ENCODE measurements at places on chromosomes 2 and 18.

- DNase-seq = no peak
These were observed 106.9 kb upstream of the ITGB6 start for GRCh38 chr2:160306985-160307384.

DNA sequence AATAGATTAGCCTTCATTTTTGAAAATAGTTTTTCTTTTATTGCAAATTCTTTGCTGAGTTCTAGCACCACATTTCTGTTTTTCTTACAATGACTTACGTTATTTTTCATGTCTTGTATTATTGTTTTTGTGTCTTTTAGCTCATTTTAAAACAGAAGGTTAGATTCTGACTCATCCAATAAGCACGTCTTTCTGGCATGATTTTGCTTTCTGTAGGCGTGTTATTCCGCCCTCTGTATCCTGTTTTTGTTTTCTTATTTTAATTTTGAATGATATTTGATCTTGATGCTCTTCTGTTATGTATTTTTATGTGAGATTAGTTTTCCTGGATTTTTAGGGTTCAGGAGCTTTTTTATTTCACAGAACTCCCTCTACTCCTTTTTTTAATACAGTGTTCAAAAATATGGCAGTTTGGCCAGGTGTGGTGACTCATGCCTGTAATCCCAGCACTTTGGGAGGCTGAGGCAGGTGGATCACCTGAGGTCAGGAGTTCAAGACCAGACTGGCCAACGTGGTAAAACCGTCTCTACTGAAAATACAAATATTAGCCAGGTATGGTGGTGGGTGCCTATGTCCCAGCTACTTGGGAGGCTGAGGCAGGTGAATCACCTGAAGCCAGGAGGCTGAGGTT, 145.0 kb downstream of the CLIP4 start:
- DNase-seq = no peak

DNA sequence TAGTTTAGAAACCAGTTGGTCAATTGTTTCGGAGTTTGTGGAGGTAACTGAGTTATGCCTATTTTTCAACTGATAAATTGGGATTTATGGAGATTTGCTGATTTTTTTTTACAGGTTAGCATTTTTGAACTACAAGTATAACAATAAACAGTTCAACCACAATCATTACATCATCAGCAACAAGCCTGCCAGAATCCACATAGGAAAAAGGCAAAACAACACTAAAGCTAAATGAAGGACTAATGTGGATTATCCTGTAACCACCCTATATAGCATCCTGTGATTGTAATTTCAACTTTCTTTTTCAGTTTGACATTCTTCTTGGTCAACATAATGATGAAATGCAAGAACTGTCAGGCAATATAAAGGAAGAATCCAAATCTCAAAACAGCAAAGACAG, 76.5 kb downstream of the CCDC102B start:
- DNase-seq = no peak

DNA sequence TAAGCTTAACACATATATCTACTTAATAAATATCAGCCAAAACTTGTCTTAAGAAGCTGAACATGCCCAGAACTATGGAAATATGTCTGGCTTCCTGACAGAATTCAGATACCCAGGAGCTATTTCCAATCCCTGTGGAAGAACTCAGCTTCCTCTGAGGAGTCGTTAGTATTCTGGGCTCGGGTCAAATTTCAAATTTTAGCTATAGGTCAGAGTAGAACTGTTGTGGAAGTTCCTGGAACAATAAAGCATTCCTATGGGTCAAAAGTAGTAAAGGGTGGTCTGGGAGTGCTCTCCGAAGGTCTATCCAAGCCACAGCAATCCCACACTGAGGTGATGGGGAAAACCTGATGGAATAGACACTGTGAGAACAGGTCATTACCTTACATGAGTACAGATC, 342.7 kb upstream of the CHST9 start:
- no peak for DNase-seq

DNA sequence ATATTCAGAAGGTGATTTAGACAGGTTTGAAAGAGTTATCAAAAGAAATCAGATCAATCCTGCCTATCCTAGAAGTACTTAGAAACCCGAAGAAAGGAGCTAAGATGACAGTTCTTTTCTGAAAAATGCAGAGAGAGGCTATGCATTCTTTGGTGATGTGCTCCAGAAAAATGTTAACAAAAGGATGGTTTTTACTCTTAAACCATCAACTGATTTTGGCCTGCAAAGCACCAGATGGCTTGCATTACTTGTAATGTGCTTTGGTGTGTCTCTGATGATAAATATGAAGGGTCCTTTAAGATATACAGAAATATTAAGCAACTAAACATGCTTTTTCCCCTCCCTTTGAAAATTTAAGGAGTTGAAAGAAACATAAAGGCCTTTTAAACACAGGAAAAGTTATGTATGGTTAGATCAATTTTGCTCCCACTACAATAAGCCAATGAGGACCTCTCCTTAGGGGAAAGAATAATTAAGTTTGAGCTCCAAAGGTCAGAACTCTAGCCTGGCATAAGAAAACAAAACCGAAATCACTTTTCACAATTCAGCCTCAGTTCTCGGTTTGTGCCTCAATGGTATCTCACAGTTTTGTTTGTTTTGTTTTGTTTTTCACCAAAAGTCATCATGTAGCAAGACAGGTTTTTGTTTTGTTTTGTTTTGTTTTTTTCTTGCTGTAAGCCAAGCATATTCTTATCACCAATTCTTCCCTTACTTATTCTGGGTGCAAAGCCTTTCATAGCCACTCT, 302.4 kb upstream of the NT5C1B start:
- no peak for DNase-seq

GRCh38 chr2:20599001-20599600, 51.8 kb downstream of the HS1BP3 start:
- DNase-seq = peak; percentile 68

DNA sequence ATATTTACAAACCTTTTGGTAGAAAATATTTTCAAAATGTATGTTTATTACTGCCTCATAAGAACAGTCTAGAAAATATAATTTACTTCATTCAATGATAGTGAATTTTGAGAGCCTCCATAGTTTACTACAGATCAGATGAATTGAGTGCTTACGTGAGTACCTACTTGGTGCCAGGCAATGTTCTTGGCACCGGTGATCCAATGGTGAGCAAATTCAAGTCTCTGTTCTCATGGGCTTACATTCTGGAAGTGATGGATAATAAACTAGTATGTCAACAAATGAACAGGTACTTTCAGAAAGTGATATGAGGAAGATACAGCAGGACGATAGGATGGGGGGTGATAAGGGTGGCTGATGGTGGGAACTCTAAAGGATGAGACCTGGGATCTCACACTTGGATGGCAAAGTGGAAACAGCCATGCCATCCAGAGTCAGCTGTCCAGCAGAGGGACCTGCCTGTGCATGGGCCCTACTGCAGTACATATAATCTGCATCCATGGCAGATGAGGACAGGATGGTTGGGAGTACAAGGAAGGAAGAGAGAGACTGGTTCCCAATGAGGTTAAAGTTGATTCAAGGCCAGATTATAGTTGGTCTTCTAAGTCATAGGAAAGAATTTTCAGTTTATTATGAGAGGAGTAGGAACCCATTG, 277.0 kb downstream of the NEDD4L start:
- no peak for DNase-seq

DNA sequence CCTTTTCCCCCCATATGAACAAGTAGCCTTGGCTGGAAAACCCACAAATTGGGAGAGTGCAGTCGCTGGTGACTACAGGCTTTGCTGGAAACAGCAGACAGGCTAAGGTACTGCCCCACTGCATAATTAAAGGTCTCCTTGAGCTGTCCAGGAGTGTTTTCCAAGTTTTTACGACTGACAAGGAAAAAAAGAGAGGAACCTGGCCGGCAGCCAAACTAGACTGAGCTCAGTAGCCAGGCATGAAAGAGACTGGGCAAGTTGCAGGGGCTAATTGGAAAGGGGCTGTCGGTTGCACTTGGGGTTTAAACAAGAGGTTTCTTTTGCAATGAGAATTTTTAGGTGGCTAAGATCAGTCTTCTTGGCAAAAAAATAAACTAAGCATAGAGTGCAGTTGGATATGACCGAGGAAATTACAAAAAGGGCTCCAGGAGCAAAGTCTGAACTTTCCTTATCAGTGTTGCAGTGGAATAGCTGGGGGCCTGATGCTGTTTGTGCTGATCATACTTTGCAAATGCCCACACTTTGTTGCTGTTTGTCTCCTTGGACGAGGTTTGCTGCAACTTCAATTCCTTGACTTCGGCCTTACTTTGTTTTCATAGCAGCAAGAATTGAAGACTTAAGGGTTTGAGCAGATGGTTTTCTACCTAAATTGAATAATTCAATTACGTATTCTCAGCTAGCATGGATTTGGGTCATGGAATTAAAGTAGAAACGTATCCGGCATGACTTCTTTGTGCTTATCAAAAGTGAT, 2.1 kb downstream of the GULP1 start:
- DNase-seq = peak; percentile 69

- no peak for DNase-seq
These were observed 230.1 kb upstream of the SPOPL start for GRCh38 chr2:138271467-138271866.

DNA sequence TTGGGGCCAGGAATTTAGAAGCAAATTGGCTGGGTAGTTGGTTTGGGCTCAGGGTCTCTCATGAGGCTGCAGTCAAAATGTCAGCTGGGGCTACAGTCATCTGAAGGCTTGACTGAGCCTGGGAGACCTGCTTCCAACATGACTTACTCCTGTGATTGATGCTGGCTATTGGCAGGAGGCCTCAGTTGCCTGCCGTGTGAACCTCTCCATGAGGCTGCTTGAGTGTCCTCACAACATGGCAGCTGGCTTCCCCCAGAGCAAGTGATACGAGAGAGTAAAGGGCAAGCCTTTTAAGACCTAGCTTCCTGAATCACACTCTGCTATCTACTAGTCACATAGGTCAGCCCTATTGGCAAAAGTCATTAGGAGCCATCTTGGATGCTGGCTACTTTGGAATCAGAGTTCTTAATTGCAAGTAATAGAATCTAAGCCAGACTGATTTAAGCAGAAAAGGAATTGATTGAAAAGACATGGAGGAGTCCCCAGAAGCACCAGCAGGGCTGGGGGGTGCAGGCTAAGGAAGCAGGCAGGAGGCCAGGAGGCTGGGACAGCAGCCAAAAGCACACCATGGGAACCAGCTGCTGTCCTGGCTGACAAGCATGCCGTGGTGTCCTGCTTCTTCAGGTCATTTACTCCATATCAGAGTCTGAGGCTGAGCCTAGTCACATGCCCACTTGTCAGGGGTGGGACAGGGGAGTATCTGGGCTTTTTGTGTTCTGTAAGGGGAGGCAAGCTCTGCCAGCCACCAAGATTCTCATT, 7.8 kb upstream of the GIGYF2 start:
- peak; percentile 60 for DNase-seq

- DNase-seq = no peak
These were observed 22.5 kb downstream of the DAPL1 start for GRCh38 chr2:158817588-158817987.

DNA sequence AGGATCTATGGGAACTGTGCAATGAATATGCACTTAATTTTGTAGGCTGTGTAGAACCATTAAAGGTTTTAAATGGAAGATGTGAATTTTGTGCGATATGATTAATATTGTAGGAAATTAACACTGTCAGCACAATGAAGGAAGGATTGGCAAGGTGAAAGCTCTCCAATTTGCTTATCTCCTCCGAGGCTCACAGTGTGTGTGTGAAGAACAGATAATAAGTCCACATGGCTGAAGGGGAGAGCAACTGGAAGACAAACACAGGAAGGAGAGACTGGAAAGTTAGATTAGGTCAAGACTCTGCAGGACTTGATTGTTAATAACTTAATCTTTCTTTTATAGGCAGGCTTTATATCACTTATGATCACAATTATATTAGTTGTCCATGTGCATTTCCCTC, 269.7 kb upstream of the VRK2 start:
- no peak for DNase-seq

- DNase-seq = peak; percentile 65
These were observed 36.8 kb upstream of the GPD2 start for GRCh38 chr2:156399224-156399949.

- DNase-seq = no peak
These were observed 101.9 kb downstream of the AQP4 start for GRCh38 chr18:26763446-26764110.

Data from upper lobe of right lung (tissue), 1 donor.